Stimulated activated CD4-positive, alpha-beta T cell treated with anti-CD3 and anti-CD28 coated beads, Interleukin-15, amount 100 ng/mL, for 48 hours (primary cell): ENCODE measurements at places on chromosomes 1 and 21.

GRCh38 chr1:41714638-41715389 is 203.9 kb downstream of the HIVEP3 start:
- no peak for DNase-seq

DNA sequence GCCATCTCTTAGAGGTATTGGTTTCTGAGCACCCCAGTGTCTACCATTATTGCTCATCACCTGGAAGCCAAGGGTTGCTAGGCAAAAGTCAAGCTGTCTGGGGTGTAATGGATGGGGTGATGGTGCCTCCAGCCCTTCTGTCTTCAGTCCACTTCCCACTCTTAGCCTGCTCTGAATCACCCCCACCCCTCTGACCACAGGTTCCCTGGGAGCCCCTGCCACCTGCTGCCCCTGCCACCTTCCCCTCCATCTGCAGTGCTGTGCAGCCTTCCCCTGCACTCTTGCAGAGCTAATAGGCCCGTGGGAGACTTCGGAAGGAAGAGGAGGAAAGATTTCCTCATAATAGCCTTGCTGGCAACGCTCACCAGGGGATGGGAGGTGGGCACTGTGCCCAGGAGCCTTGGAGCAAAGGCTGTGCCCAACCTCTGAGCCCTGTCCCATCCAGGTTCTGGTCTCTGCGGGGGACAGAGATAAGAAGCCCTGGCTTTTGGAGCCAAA is 35.5 kb downstream of the CAPN2 start:
- DNase-seq = no peak

DNA sequence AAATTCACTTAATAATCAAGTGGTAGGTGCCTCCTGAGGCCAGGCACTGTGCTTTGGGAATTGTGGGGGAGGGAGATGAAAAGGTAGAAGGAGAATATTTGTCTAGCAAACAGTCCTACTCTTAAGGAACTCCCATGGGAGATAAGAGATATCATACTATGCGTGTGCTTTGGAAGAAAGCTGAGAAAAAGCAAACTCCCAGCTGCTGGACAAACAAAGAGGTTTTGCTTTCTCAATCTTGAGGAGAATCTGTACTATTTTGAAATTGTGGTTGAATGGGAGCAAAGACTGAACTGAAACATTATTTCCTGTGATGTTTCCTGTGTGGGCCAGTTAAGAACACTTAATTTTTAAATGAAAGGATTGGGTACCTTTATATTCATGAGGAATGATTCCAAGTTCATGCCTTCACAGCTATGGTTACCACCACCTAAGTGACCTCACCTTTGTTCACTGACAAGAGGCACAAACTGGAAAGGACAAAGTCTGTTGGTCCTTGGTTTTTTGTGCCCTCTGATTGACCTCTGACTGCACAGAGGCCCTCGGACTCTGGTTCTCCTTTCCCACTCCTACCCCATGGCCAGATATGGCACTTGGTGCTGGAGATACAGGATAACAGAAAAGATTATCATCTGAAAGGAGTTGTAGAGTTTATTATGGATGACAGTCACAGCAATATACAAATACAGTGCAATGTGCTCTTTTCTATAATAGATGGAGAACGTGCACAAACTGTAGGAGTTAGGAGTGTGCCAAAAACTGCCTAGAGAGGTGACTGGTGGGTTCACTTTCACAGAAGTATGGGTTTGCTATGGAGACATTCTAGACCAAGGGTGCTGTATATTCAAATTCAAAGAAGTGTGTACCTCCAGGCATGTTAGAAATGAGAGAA is 1.6 kb downstream of the CD53 start:
- no peak for DNase-seq

GRCh38 chr1:204376465-204376864 is 16.7 kb upstream of the PLEKHA6 start:
- DNase-seq = no peak

- DNase-seq = no peak
Measured at GRCh38 chr1:19894218-19894617, 12.0 kb downstream of the OTUD3 start.

DNA sequence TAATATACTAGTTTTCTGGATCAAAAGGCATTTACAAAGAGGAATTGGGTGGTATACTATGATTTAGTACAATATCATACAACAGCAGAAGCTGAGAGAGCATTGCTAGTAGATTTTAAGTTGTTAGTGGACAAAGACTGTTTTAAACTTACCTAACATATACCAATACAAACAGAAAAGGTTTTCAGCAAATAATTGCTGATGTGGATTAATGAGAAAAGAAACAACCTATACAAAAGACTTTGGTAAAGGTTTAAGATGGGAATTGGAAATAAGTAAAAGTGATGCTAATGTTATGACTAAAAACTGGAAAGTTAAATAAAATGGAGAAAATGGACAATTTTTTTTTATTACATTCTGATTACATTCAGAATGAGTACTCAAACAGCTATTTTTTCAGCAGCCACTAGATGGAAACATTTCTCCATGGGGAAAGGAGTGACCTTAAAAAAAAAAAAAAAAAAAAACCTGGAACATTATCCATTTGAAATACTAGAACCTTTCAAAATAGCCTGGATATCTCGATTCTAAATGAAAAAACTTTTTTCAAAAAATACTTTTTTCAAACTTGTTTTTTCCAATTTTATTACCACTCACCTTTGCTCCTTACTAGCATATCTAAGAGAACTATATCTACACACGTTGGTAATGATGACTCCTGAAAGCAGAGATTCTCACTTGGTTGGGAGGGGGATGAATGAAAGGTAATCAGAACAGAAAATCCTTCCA is 55.4 kb downstream of the EPRS1 start:
- no peak for DNase-seq

DNA sequence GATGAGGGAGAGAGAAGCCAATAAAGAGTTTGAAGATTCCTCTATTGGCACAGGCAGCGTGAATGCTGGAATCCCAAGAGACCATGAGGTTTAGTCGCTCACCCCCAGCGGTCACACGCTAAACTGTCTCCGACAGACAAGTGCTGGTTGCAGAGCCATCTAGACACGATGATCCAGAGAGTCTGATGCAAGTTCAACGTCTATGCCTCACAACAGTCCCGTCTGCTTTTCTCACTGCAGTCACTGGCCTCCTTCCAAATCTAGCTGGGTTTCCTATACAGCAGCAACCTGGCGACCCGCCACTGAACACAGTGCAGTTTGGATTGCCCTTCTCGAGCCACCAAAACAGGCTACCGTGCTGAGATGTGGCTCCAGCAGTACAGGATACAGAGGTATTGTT is 98.6 kb upstream of the KRTAP19-8 start:
- DNase-seq = no peak

DNA sequence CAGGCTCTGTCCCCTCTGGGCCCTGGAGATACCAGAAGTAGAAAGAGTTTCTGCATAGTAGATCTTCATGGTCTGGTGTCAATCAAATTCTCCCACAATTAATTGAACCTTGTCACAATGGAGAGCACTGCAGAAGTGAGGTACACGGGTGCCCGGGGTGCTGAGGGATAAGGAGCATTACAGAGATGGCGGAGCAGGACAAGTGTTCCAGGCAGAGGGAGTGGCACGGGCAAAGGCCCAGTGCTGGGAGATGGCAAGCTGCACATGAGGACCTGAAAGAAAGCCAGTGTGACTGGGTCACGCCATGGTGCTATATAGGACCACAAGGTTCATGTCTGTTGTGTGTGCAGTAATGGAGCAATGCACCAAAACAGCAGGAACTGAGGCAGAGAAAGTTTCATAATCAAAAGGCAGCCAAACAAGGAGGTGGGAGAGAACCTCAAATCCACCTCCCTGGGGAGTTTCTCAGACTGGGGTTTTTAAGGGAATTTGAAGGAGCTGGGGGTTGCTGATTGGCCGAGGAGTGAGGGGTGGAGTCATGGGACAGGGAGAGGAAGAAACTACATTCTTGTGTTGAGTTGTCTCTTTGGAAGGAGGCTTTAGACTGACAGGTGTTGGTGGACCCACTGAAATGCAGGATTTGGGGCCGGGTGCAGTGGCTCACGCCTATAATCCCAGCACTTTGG is 27.7 kb downstream of the ACOT11 start:
- DNase-seq = no peak

GRCh38 chr1:6080469-6080868 is 34.8 kb downstream of the KCNAB2 start:
- DNase-seq = no peak

GRCh38 chr21:16308269-16308668 is 578.5 kb downstream of the USP25 start:
- DNase-seq = no peak

DNA sequence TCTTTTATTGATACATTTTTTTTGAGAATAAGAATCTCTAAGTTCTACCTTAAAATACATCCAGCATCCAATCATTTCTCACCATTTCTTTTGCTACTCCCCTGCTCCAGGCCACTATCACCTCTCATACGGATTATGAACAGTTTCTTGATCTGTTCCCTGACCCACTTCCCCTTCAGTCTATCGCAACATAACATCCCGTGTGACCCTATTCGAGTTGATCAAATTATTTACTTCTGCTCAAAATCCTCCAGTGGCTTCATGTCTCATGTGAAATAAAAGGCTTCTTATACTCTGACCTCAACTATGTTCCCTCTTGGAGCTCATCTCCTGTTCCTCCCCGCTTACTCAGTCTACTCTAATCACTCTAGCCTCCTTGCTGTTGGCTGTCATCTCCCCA is 5.2 kb downstream of the ALG14 start:
- DNase-seq = no peak

- peak; percentile 33 for DNase-seq
Measured at GRCh38 chr1:89198491-89199072, at the start of gene GBP4. TSS of gene GBP4 (minus strand) at chr1:89198942. CDS start at chr1:89198834, 108 bp downstream.

GRCh38 chr1:92752719-92753118 is 32.2 kb downstream of the EVI5 start:
- DNase-seq = no peak

DNA sequence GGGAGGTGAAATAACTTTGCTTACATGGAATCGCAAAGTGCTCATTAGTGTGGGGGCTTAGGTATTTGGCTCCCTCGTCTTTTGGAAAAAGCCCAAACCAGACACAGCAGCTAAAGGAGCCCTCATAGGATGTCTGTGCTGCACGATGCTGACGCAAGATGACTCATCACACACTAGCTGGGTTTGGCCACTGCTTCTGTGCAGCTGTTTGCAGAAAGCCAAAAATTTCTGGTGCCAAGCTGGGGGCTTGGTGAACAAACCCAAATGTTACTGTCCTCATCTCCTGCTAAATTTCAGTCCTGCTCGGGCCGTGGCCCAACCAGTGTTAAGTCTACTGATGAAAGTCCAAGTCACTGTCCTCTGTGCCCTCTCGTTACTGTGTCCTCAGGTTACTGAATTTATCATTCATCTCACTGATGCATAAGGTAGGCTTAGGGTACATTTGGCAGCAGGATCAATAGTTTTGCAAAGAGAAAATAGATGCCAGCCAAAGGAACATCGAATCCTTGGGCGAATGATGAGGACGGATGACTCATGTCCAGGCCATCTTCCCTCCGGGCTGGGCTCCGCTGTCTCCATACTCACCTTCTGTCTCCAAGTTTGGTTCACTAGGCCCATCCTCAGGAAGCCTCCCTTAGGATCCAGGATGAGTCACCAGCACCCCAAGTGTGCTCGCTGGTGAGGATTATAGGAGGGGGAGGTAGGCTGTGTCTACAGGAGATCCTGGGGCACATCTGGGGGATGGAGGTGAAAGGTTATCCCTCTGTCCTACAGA is 177.7 kb downstream of the ADSS2 start:
- no peak for DNase-seq

GRCh38 chr1:7595336-7595735 is 175.8 kb upstream of the VAMP3 start:
- DNase-seq = no peak

DNA sequence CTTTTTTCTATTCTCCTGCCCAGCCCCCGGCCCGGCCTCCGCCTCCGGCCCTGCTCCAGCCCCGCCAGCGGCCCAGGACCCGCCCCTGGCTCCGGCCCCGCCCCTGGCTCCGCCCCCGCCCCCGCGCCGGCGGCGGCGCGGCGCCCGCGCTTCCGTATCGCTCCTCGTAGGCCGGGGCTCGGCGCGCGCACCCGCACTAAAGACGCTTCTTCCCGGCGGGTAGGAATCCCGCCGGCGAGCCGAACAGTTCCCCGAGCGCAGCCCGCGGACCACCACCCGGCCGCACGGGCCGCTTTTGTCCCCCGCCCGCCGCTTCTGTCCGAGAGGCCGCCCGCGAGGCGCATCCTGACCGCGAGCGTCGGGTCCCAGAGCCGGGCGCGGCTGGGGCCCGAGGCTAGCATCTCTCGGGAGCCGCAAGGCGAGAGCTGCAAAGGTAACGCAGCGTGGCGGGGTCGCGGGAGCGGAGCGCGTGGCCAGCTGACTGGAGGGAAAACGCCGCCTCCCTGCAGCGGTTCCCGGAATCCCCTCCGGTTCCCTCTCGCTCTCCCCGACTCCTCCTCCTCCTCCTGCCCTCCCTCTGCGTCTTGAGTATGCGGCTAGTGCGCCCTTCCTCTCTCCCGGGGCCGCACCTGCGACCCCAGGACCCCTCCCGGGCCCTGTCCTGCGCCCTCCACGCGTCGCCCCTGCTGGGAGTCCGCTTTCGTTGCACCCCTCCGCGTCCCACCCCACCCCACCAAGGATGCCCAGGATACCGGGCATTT is at the start of gene IFNAR2:
Gene IFNAR2 (plus strand): TSS at position 155 of the 761 bp plus-strand sequence. CDS start 11,985 bp downstream, outside the sequence.
- peak; percentile 66 for DNase-seq

GRCh38 chr1:37434292-37435225 is 39.8 kb upstream of the ZC3H12A start:
- peak; percentile 52 for DNase-seq

DNA sequence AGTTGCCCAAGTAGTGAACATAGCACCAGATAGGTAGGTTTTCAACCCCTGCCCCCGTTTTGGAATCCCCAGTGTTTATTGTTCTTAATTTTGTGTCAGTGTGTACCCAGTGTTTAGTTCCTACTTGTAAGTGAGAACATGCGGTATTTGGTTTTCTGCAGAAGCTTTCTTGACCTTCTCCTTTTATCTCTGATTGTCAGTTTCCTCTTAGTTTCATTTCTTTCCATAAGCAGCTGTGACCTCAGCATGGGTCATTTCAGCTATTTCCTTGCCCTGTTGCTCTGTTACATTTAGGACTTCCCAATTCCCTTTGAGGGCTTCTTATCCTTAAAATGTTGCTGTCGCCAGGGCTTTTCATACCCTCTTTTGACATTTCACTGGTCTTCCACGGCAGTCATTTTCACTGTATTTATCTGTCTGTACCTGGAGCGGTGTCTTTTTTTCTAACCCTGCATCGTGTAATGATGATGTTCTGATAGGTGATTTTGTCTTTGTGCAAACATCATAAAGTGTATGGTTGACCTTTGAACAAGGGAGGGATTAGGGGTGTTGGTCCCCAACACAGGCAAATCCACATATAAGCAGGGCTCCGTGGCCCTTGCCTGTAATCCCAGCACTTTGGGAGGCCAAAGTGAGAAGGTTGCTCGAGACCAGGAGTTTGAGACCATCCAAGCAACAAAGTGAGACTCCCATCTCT is 15.0 kb downstream of the ITSN1 start:
- no peak for DNase-seq
